ENCODE measurements at places on chromosomes 11 and 22. TPM values are rescaled to one million over a fixed set of nuclear protein-coding genes. Genes with fewer than 3 reads are reported as not detected.

DNA sequence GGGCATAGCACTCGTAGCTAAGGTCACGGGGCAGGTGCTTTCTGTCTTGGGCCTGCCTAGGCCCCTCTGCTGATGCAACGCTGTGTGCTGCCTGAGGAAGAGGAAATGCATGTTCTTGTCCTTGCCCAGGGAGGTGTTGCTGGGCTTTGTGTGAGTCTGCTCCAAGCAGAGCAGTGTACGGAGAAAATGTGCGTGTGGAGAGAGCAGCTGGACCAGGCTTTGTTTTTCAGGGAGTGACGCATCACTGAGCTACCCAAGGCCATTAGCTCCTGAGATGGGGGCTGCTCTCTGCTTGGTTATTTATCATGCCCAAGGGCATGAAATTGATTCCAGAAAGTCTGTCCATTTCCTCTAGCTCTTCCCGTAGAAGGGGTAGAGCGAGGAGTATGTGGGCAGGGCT lies 82.9 kb upstream of the THY1 start:
- no peaks in the 10 kb centered on the region for H3K27me3 ChIP-seq
- H3K36me3 ChIP-seq = no peaks in the 10 kb centered on the region
- no peak for DNase-seq
- H3K4me1 ChIP-seq = no peaks in the 10 kb centered on the region

The CNTF gene
- total RNA-seq = 2.3 TPM

- no peak for DNase-seq
- no peaks in the 10 kb centered on the region for H3K27me3 ChIP-seq
- no peaks in the 10 kb centered on the region for H3K36me3 ChIP-seq
- no peak overlapping the region for H3K4me3 ChIP-seq
- H3K4me1 ChIP-seq = no peaks in the 10 kb centered on the region
These were observed 153.7 kb downstream of the GRIA4 start for GRCh38 chr11:105763594-105763993.

The TTC17 gene
- 51.6 TPM for total RNA-seq

DNA sequence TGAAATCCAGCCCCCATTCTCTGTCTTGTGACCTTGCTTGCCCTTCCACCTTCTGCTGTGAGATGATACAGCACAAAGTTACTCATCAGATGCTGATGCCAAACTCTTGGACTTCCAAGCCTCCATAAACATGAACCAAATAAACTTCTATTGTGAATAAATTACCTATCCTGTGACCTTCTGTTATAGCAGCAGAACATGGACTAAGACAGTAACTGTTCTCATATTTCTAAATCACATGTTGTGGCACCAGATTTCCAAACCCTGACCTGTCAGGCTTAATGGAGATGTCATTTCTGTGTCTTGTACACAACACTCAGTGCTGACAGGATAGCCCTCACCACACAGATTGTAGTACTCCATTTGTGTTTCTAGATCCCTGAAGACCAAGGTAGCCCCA lies 6.0 kb downstream of the SLC22A25 start:
- H3K27me3 ChIP-seq = peaks cover 3% of the 10 kb centered on the region
- no peak overlapping the region for H3K4me3 ChIP-seq
- no peak overlapping the region for H3K27ac ChIP-seq
- DNase-seq = no peak
- H3K36me3 ChIP-seq = no peaks in the 10 kb centered on the region

- H3K27me3 ChIP-seq = no peaks in the 10 kb centered on the region
- peaks cover 4% of the 10 kb centered on the region for H3K4me1 ChIP-seq
- peaks cover 12% of the 10 kb centered on the region for H3K36me3 ChIP-seq
- no peak for DNase-seq
- no peak overlapping the region for H3K4me3 ChIP-seq
These were observed 9.4 kb downstream of the INPPL1 start for GRCh38 chr11:72233773-72234513.

DNA sequence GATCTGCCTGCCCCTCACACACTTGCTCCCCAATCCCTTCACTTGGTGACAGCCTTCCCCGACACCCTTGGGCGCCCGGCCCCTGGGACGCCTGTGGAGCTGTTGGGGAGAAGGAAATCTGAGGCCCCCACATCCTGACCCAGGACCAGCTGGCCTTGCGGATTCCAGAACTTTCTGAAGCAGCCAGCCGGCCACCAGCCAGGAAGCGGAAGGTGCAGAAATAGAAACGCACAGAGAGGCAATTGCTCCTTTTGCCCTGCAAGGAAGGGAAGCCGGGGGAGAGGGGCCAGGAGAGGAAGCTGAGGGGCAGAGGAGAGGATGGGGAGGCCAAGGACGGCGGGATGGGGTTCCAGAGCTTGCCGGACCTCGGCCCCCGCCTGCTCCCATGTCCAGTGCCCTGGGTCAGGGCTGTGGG lies 66.7 kb upstream of the LINC01488 start:
- no peaks in the 10 kb centered on the region for H3K36me3 ChIP-seq
- no peaks in the 10 kb centered on the region for H3K27me3 ChIP-seq
- H3K27ac ChIP-seq = no peak overlapping the region

Data from HCT116 (cell line).